ENCODE measurements at places on chromosomes 3 and 15.

GRCh38 chr15:48718646-48719045 lies 73.1 kb upstream of the FBN1 start:
- ATAC-seq = no peak

DNA sequence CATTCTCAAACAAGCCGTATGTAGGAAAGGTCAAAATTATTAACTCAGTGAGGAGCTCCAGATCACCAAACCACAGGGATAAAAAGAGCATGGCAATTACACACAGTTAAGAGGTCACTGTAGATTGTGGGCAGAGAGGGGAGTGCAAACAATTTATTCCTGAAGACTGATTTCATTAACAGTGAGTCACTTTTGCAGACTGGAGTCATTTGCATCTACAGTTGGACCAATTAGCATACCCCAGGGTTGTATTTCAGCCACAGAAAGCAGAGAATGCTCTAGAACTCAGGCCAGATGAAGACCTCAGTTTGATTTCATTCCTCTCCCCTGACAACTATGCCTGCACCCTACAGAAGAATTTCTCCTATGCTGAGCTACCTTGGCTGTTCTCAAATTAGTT lies 40.1 kb downstream of the SETMAR start:
- ATAC-seq = no peak

DNA sequence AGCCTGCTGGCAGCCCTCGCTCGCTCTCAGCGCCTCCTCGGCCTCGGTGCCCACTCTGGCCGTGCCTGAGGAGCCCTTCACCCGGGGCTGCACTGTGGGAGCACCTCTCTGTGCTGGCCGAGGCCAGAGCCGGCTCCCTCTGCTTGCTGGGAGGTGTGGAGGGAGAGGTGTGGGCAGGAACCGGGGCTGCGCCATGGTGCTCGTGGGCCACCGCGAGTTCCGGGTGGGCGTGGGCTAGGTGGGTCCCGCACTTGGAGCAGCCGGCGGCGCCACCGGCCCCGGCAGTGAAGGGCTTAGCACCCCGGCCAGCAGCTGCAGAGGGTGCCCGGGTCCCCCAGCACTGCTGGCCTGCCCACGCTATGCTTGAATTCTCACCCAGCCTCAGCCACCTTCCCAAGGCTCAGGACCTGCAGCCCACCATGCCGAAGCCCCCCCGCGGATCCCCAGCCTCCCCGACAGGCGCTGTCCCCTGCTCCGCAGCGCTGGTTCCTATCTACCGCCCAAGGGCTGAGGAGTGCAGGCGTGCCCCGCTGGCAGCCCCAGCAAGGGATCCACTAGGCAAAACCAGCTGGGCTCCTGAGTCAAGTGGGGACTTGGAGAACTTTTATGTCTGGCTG lies 863.3 kb downstream of the IGSF11 start:
- ATAC-seq = no peak

DNA sequence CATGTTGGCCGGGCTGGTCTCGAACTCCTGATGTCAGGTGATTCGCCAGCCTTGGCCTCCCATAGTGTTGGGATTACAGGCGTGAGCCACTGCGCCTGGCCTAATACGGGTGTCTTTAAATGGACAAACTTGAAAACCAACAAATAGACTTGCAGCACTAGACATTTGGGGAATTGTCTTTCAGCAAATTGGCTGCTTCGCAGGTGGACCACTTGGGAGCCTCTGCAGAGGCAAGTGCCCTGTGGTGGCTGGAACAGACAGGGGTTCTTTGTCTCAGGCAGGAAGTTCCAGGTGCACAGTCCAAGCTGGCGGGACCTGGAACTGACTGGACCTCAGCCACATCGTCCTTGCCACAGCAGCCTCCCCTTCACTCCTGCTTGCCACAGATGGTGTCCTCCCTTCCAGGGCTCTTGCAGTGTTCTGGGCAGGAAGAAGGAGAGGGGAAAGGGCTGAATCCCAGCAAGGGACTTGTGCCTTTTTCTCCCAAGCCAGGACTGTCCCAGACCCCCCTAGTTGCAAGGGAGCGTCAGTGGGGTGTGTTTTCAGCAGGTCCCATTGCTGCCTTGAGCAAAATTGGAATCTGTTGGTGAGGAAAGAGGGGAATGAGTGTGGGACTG lies 94.3 kb downstream of the TBC1D2B start:
- no peak for ATAC-seq

GRCh38 chr3:33717616-33717865 lies 513 bp downstream of the CLASP2 start:
- peak; percentile 55 for ATAC-seq

- ATAC-seq = no peak
Measured at GRCh38 chr3:131387796-131388489, 6.4 kb downstream of the NUDT16 start.
